Activated naive CD4-positive, alpha-beta T cell treated with anti-CD3 and anti-CD28 coated beads, Interleukin-2, amount 10 ng/mL, durations not matched to agents 7 days and 5 days (primary cell): ENCODE measurements at places on chromosomes 7 and 10.

- no peak for DNase-seq
These were observed 684.6 kb downstream of the MAGI2 start for GRCh38 chr7:78768859-78769258.

- DNase-seq = no peak
These were observed 12.8 kb upstream of the PRKAG2 start for GRCh38 chr7:151889406-151890354.

DNA sequence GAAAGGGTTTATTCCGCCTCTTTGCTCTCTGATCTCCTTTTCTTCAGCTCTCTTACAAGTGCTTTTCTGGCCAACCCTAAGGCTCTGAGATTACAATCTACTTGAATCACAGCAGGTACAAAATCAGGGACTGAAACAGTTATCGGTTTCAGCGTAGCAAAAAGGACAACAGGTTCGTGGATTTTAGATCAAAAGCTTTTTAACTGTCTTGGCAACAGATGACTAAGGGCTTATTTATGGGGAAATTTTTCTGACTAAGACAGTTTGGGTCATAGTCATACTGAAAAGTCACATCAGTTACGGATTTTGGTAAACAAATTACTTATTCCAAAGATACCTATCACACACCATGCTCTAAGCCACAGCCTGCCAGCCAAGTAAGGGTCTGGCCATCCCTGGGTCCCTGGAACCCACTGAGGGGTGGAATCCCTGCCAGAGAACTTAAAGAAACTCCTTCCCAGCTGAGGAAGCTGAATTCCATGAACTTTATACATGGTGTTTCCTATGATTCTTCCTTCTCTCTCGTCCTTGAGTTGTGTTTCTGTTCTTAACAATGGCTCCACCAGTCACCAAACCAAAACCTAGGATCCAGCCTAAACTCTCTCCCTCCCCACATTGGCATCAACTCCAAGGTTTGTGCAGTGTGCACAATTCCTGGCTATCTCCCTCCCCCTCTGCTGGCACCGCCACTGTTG lies 169.3 kb downstream of the FAM107B start:
- DNase-seq = peak; percentile 43

GRCh38 chr10:121070275-121071070 lies 219.3 kb downstream of the WDR11 start:
- no peak for DNase-seq

GRCh38 chr10:22662733-22663330 lies 51.5 kb downstream of the PIP4K2A start:
- DNase-seq = no peak

DNA sequence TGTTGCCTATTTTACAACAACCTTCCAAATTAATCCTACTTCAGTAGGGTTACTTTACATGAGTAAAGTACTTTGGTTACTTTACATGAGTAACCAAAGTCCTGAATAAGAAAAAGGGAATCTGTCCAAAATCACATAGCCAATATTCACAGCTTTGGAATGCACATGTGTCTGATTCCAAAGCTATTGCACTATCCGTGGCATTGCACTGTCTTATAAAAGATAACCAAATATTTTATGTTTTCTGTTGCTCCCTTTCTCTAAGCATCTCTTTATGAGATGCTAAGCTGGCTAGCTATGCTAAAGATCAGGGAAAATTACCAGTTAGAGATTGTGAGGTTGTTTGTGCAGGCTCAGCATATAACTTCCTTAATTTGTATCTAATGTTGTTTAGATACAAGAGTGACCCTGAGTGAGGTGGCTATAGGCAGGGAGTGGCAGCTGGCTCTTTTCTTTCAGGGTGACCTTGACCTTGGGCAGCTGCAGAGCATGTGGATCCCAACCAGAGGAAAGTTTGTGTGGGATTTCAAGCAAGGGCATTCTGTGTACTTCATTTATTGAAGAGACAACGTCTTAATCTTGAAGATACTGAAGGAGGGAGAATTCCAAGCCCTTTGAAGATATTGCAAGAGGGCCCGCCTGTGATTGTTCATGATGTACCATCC lies 366.1 kb upstream of the ANKRD30A start:
- DNase-seq = no peak

DNA sequence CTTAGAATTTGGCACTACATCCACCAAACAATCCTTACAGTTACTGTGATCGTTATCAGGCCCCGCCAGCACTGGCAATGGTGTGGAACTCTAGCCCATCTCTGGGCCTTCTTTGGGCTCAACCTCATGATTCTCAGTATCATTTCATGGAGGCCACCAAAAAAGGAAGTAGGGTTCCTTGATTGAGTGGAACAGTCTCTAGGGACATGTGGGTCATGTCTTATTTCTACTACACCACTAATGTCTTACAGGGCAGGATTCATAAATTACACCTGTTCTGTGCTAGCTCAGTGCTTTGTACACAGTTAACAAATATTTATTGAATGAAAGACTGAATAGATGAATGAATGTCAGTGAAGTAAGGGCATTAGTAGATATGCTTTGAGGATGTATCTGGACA lies 53.9 kb downstream of the AP3M1 start:
- DNase-seq = no peak

GRCh38 chr7:95871075-95871848 lies 98.9 kb downstream of the DYNC1I1 start:
- peak; percentile 24 for DNase-seq

GRCh38 chr7:55965805-55966421 lies 1.5 kb downstream of the NIPSNAP2 start:
- DNase-seq = no peak

- DNase-seq = no peak
These were observed 127.8 kb downstream of the TMEM26 start for GRCh38 chr10:61325223-61325960.

- no peak for DNase-seq
These were observed 279.7 kb upstream of the PLPP4 start for GRCh38 chr10:120177330-120177729.
